ENCODE measurements at places on chromosomes 5 and 9.
A peak's percentile ranks its signal among the peaks of the same experiment; 100 is the strongest.

- H3K27ac ChIP-seq = peak overlapping the region; percentile 46
- H3K27me3 ChIP-seq = peaks cover 8% of the 10 kb centered on the region
- H3K36me3 ChIP-seq = no peaks in the 10 kb centered on the region
- H3K4me3 ChIP-seq = peak overlapping the region; percentile 64
- no peak for DNase-seq
These were observed 176.9 kb downstream of the RAB3C start for GRCh38 chr5:58759745-58760144.

- H3K36me3 ChIP-seq = no peaks in the 10 kb centered on the region
- H3K4me1 ChIP-seq = no peaks in the 10 kb centered on the region
- no peak for DNase-seq
- H3K27me3 ChIP-seq = peaks cover 6% of the 10 kb centered on the region
- H3K4me3 ChIP-seq = no peak overlapping the region
- H3K27ac ChIP-seq = no peak overlapping the region
These were observed 49.0 kb upstream of the DPYSL3 start for GRCh38 chr5:147558826-147559225.

DNA sequence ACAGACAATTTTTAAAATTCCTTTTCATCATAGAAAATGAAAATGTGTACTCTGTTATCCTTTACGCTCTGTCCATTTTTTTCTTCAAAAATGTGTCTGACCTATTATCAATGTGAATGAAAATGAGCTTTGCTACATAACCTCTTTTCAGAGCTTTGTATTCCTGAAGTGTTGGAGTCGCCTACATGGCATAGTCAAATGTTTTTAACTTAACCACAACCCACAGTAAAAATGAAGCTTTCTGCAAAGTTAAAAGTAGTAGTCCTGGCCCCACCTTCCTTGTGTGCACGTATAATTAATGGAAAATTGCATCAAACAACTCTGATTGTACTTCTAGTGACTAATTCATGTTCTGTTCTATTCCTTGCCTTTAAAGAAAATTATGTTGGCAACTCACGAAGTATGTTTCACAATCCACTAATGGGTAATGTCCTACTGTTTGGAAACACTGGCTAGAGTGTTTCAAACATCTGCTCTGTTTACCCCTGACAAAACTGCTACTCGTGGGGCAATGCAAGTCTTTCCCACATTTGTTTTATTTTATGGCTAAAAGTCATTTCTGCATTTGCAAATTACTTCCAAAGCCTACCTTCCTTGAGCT, 18.6 kb upstream of the PSAT1 start:
- no peak for DNase-seq
- no peak overlapping the region for H3K27ac ChIP-seq
- no peaks in the 10 kb centered on the region for H3K27me3 ChIP-seq

DNA sequence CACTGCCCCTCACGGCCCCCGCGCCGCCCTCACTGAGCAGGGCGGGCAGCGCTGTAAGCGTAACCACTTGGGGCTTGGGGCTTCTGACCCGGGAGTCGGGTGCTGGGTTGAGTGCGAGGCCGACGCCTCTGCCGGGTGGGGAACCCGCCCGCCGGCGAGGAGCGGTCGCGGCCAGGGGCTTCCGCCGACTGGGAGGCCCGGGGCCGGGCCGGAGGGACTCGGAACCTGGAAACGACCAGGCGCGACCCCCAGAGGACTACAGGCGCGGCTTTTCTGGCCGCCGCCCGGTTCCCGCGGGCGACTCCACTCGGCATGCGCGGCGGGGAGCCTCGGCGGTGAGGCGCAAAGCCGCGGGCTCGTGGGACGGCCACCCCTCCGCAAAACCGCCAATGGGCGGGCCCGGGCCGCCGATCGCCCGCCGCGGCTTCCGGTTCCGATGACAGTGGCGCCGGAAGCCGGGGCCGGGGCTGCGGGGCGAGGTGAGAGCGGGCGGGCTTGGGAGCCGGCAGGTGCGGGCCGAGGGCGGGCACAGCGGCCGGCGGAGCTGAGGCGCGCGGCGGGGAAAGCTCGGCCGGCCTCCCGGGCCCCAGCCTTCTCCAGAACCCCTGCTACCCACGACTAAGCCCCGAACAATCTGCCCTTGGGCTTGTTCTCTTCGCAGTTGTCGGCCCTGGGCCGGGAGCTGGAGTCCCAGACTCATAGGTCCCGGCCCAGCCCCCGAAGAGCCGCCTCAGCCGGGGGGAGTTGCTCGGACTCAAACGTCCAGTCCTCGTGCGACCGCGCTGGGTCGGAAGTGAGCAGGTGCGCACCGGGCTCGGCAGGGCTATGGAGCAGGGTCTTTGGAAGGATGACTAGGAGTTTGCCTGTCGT, at the start of gene RMND5B:
Gene RMND5B (plus strand): TSS at position 439 of the 870 bp plus-strand sequence. CDS start 7,106 bp downstream, outside the sequence.
- peaks cover 19% of the 10 kb centered on the region for H3K4me1 ChIP-seq
- peak within 1 kb of the TSS; percentile 18 for H3K27ac ChIP-seq
- H3K27me3 ChIP-seq = no peaks in the 10 kb centered on the region
- H3K4me3 ChIP-seq = peak within 1 kb of the TSS; percentile 84
- H3K36me3 ChIP-seq = peaks cover under 1% of the 10 kb centered on the region

DNA sequence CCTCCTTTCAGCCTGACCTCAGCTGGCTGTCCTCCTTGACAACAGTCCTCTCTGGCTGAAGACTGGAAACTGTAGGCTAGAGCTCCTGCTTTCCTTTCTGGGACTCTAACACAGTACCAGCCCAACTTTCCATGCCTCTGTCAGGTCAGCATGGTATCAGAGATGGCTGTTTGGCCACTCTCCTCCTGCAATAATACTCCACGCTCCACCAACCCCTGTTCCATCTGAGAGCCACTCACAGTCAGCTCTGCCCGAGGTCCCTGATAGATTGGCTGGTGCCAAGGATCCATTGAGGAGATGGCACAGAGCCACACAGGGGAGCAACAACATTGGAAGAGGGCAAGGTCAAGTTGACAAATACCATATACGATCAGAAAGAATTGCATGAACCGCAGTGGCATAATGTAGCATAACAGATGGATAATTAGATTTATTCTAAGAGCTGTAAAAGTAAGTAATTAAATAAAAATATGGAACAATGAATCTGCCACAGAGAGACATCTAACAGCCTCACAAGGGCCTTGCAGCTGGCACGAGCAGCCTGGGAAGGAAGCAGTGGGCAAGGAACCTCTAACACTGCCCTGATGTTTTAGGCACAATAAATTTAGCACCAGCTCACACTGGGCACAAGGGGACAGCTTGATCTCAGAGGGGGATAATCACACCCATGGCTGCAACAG, 94.3 kb upstream of the LRRTM2 start:
- no peaks in the 10 kb centered on the region for H3K4me1 ChIP-seq
- DNase-seq = no peak
